H7 (cell line): ENCODE measurements at places on chromosomes 16 and 17.

DNA sequence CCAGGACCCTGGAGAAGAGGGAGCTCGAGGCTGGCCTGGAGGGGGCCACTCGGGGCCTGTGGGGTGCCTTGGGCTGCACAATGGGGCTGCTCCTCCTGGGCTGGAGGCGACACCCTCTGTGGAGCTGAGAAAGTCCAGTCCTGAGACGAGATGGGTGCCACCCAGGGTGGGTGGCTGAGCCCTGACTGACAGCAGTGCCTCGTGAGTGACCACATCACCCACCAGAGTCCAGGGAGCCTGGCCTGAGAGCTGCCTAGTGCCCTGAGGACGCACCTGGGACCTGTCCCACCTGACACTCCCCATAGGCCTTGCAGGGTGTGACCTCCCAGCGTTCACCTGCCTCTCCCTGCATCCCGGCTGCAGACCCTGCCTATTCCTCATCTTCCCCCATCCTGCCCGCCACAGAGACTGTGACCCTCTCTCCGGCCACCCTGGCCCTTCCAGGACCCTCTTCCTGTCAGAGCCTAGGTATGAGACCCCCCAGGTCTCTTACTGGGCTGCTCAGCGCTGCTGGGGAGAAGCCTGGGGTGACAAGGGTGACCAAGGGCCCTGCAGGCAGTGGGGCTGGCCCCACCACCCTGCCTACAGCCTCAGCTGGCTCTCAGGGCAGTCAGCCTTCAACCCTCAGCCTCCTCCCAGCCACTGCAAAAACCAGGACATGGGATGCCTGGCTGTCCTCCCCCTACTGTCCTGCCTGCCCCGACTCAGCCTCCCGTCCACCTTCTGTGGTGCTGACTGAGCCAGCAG lies 41.2 kb downstream of the TNFRSF13B start:
- DNase-seq, result peak; percentile 30

DNA sequence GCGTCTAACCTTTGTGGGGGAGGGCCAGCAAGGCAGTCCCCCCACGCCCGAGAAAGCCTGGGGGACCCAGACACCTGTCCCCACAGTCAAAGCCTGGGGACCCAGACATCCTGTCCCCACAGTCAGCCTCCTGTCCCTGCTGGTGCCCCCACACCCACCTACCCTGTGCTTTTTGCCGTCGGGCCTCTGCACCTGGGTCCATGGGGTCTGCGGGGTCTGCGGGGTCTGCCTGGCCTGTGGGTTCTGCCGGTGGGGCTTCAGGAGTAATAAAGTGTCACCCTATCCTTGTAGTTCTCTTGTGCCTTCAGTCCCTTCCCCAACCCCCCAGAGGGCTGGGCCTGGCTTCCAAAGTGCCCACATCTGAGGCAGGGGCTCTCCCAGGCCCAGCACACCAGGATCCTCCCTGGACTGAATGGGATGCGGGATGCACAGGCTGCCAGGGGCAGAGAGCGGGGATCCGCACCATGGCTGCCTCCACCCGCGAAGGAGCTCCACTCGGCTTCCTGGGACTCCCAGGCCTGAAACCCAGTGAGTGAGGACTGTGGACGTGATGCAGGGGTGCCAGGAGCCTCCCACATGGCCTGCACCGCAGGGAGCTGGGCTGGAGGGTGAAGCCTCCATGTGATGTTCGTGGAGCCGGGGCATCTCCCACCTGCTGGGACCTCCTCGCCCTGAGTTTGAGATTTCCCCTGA lies 16.3 kb upstream of the DPEP1 start:
- DNase-seq, result no peak

GRCh38 chr17:37130984-37131446 lies 182.3 kb downstream of the AATF start:
- peak; percentile 17 for DNase-seq

- DNase-seq, result peak; percentile 51
Observed at GRCh38 chr16:2233872-2234812, 2.1 kb upstream of the DNASE1L2 start.

DNA sequence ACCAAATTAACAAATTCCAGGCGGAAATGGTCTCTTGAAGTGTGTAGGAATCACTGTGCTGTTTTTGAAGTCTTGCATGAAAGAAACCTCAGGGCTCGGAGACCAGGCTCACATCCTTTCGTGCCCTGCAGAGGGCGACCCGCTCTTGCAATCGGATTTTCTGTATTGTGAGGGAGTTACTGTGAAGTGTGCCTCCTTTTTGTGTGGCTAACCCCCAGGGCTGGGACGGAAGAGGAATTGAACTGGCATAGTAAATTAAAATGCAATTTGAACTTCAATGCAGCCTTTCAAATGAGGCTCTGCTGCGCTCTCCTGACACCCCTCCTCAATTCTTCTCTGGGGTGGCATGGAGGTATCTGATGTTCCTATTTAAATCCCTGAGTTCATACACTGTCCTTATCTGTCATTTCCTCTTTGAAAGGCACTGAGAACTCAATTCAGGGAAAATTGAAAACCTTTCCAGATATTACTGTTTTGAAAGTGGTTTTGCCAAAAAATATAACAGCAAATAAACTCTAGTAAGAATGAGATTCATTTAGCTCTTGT lies 51.5 kb upstream of the MGAT5B start:
- DNase-seq, result peak; percentile 85

DNA sequence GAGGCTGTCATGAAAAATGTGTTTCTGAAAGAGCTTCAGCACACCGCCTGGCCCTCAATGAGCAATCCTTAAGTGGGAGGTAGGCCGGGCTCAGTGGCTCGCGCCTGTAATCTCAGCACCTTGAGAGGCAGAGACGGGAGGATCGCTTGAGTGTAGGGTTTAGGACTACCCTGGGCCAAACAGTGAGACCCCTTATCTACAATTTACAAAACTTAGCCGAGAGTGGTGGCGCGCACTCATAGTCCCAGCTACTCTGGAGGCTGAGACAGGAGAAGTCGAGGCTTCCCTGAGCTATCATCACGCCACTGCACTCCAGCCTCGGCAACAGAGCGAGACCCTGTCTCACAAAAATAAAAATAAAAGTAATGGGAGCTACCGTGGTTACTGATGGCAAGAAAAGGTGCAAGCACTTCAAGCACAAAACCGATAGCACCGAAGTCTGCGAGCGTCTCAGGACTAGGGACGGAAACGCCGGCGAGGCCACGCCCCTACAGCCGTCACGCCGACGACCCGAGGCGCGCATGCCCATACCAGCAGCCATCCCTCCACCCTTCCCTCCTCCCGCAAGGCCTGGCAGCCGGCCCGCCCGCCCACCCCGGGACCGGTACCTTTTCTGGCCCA lies 607 bp downstream of the THUMPD1 start:
- DNase-seq, result peak; percentile 93

DNA sequence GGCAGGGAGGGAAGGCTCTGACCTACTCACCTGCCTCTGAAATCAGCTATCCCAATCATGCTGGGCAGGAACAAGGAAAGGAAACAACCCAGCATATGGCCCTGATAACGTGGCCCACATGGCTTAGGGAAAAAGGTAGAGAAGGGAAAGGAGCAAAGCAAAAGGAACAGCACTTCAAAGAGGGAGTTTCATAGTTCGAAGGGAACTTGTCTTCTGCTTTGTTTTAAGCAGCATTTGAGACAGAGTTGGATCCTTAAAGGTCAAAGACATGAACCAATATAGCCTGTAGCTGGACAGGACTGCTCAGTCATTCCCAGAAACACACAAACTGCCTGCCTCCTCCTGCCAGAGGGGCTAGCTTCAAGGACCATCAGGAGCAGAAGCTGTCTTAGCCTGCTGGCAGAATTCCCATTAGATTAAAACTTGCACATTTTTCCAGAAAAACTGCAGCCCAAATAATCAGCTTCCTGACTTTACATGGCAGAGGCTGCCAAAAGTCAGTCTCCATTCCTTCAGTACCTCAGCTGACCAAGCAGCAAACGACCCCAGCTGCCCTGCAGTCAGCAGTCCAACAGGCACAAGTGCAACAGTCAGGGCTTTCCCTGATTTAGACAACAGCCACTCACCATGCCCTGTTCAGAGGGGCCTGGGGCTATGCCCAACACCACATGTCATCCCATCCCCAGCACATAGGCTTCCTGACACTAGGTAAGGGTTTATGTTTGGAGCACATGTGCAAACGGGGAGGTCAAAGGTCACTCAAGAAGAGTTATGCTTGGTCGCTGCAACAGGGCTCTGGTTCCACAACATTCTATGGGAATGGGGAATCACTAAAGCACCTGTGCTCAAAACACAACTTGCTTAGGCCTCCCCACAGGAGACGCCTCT lies 32.5 kb downstream of the RANBP10 start:
- DNase-seq, result no peak

- no peak for DNase-seq
Observed at GRCh38 chr17:63644846-63645245, 22.6 kb downstream of the MAP3K3 start.

DNA sequence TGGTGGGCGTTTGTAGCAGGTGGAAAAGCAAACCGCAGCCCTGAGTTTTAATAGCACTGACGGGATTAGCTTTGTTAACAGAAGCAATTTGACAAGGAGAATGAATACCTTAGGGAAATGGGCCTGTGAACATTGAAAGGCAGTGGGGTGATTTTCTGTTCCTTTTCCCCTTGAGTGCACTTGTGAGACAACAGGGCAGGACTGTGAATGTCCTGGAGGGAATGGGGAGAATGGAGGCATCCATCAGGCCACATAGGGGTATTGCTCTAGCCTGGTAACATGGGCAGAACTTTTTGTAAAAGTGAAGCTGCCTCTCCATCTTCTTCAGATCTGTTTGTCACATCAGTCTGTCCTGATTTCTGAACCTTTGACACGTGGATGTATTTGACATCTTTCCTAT lies 26.2 kb downstream of the USP43 start:
- no peak for DNase-seq

GRCh38 chr16:117379-118365 lies 20.8 kb downstream of the NPRL3 start:
- DNase-seq, result peak; percentile 94

DNA sequence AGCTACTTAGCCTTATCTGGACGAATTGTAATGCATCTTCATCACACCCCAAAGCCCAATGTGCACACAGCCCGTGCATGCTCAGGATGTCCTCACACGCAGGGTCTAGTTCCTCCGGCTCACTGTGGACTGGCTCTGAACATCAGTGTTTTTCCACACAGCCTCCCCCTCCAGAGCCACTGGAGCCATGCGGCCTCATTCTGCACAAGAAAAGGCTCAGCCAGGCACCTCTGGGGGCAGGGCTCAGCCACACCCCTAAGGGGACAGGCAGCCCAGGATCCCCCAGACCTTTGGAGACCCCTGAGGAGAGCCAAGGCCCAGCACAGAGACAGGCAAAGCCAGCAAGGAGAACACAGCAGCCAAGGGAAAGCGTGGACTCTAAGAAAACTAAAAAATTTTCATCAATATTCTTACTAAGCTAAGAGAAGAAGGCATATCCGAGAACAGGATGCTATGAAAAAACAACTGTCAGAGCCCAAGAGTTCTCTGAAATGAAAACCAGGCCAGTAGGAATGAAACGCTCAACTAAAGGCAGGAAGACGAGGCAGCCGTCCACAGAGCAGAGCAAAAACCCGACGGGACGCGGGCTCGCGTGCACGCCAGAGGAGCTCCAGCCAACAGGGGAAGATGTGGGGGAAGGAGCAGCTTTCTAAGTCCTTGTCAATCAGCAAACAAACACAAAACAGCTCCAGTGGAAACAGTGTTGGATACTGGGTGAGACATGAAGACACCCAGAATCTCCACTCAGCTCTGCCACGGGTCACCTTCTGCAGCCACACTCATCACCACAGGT lies 34.5 kb downstream of the MAP1LC3B start:
- DNase-seq, result peak; percentile 75

GRCh38 chr17:68052810-68053209 lies 17.3 kb downstream of the KPNA2 start:
- DNase-seq, result no peak

DNA sequence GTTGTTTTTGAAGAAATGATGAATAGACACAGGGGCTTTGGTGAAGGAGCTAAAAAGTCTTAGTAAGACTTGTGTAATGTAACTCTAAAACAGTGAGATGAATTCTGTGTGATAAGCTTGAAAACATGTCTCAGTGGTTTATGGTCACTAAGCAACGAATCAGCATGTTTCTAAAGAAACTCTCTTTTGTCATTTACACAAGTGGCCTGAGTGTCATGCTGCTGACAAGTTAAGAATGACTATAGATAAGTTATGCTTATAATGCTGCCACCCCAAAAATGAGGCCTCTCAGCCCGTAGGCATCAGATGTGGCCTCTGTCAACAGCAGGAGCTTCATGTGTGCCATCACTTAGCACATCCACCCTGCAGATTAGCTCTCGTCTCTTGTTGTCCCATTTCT lies 8.7 kb downstream of the COX10 start:
- no peak for DNase-seq

- no peak for DNase-seq
Observed at GRCh38 chr17:82932518-82933310, 92.9 kb upstream of the ZNF750 start.

GRCh38 chr16:54165174-54165911 lies 121.2 kb downstream of the IRX3 start:
- no peak for DNase-seq

DNA sequence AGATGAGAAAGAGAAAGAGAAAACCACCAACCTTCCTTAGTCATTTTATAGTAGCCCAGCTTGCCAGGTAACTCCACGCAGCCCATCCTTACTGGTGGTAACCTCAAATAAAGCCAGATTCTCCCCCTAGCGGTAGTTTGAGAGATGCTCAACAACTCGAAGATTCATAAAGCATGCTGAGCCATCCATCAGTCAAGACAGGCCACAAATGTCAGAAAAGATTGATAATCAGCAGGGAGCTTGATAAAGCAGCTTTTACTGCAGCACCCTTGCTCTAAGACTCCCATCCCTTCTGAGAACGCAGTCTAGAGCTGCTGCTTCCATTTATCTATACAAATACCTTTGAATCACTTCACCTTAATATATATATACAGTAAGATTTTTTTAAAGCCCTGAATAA lies 451.5 kb upstream of the HSBP1 start:
- DNase-seq, result peak; percentile 60

DNA sequence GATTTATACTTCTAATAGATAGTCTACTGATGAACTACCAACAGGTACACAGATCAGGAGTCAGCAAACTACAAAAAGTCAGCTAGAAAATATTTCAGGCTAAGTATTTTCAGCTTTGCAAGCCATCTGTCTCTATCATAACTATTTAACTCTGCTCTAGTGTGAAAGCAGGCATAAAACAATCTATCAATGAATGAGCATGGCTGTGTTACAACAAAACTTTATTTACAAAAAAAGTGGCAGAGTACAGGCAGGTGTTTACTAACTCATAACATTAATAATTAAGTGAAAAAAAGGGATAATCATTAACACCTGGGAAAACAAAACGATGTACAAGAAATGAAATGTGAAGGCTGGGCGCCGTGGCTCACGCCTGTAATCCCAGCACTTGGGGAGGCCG lies 15.8 kb downstream of the MED13 start:
- no peak for DNase-seq
